IMR-90 (cell line): ENCODE measurements at places on chromosomes 1 and 21. TPM values are rescaled to one million over a fixed set of nuclear protein-coding genes. Genes with fewer than 3 reads are reported as not detected.

IL6R gene
- 6.1 and 9.5 TPM in 2 replicates for total RNA-seq

LCE2C gene
- total RNA-seq = not detected in 2 replicates

ADAMTS4 gene
- total RNA-seq = 0.28 and 0.72 TPM in 2 replicates

HENMT1 gene
- 0.28 and 0.54 TPM in 2 replicates for total RNA-seq

TOMM40L gene
- total RNA-seq = 11.4 and 12.5 TPM in 2 replicates

FAM163A gene
- not detected in 2 replicates for total RNA-seq

DNA sequence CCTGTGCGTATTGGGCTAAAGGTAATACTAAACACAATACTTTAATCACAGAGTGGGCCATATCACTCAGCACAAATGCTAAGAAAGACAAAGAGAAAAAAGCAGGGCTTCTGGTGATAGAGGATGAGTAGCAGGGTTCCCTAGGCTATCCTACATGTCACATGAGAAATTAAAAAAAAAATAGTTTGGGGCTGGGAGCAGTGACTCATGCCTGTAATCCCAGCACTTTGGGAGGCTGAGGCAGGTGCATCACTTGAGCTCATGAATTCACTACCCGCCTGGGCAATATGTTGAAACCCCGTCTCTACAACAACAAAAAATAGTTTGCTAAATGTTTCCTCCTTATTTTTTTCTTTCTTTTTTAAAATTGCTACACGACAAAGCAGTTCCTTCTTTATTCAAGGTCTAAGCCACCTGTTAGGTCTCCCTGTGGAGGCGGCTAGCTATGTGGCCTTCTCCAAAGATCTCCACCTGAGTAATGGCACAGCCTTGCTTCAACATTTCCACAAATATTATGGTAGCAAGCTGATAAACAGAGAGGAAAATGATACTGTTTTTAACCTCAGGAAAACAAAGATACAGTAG is 1.5 kb downstream of the ENSA start:
- peaks cover 14% of the 10 kb centered on the region for H3K36me3 ChIP-seq
- no peak for DNase-seq
- H3K4me1 ChIP-seq = no peaks in the 10 kb centered on the region; the same call in 1 of the 2 replicates
- no peaks in the 10 kb centered on the region for H3K27me3 ChIP-seq

GRCh38 chr1:22026924-22027289 is 25.4 kb downstream of the CELA3A start:
- H3K4me1 ChIP-seq = peaks cover 6% of the 10 kb centered on the region
- 0 out of 2 replicates have a peak, but pooled peaks cover 1% of the 10 kb centered on the region for H3K36me3 ChIP-seq
- H3K27me3 ChIP-seq = no peaks in the 10 kb centered on the region
- DNase-seq = no peak

GRCh38 chr1:159068886-159069285 is 7.7 kb downstream of the AIM2 start:
- H3K27me3 ChIP-seq = no peaks in the 10 kb centered on the region
- no peak overlapping the region for H3K4me3 ChIP-seq
- H3K4me1 ChIP-seq = 0 out of 2 replicates have a peak, but pooled peaks cover 2% of the 10 kb centered on the region

DNA sequence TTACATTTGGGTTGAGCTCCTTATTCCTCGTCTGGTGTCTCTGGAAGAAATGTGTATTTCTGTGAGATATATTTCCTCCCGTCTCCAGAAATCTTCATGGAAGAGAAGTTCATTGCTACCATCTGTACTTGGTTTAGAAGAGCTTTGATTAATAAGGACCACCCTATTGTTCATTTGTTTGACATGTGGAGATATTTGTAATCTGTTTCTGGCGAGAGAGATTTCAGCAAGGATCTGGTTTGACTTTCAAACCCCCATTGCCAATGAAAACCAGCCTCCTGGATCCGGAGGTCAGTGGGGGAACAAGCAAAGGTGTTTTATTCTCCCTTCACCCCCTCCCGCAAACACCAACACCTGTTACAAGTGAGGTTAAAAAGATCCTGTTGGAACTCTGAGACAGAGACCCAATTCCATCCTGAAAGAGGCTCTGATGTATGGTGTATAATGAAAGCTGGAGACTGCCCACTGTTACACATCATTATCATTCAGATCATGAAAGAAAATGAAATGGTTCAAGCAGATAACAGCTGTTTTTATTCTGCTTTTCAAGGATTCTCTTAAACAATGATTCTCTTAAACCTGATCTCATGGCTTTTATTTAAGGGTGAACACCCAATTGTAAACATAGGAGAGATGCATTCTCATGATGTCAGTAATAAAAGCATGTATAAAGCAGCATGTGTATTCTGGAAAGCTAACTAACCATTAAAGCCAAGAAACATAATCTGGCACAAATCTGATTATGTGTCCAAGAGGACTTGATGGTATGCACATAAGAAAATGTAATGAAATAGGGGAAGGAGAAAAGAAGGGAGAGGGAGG is 393.5 kb upstream of the ADGRL2 start:
- H3K4me1 ChIP-seq = no peaks in the 10 kb centered on the region
- no peaks in the 10 kb centered on the region for H3K27me3 ChIP-seq
- DNase-seq = no peak
- H3K27ac ChIP-seq = no peak overlapping the region
- no peaks in the 10 kb centered on the region for H3K36me3 ChIP-seq
- no peak overlapping the region for H3K4me3 ChIP-seq

DNA sequence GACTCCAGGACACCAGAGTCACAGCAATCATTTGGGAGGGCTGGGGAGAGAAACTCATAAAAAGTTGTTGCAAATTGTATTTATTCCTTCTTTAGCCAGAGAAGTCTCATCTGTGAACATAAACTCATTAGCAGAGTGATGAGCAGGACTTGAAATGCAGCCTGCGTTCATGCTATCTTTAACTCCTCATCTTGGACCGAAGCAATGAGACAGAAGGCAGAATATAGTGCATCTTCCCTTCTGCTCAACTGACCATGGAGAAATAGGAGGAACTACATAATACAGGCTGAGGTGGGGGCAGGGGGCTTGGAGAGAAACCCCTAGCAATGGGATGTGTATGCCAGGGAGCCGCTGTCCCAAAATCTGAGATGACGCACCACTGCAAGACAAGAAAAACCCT is 121.8 kb upstream of the AJAP1 start:
- no peaks in the 10 kb centered on the region for H3K27me3 ChIP-seq
- no peak for DNase-seq
- H3K36me3 ChIP-seq = no peaks in the 10 kb centered on the region
- H3K4me1 ChIP-seq = no peaks in the 10 kb centered on the region

DNA sequence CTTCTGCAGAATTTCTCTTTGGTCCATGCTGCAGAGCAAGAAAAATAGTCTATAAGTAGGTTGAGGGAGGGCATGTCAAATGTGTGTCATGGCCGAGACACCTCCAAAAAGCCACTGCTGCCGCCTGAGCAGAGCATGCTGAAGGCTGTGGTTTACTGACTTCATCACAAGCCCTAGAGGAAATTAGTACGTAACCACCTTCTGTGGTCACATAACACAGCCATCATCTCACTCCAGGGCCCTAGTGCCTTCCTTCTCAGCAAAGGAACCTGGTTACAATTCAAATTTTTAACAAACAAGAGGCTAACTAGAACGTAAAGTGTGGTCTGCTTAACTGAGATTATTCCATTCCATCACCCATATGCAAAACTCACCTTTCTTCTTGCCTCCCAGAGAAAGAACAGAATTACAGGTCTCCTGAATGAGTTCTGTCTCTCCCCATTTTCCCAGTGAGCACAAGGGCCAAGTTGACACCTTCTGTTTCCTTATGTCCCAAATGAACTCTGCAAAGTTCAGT is at the start of gene PTPN22:
Gene PTPN22 (minus strand): TSS at position 116 of the 517 bp plus-strand sequence.
- H3K36me3 ChIP-seq = no peaks in the 10 kb centered on the region
- no peaks in the 10 kb centered on the region for H3K27me3 ChIP-seq
- H3K4me1 ChIP-seq = peaks cover 6% of the 10 kb centered on the region; the same call in 1 of the 2 replicates
